Mesenteric fat pad (tissue), 1 donor: ENCODE measurements at places on chromosomes 16 and 17. TPM values are rescaled to one million over a fixed set of nuclear protein-coding genes. Genes with fewer than 3 reads are reported as not detected.

Gene LRRC37A
- 3.7 TPM for total RNA-seq

DNA sequence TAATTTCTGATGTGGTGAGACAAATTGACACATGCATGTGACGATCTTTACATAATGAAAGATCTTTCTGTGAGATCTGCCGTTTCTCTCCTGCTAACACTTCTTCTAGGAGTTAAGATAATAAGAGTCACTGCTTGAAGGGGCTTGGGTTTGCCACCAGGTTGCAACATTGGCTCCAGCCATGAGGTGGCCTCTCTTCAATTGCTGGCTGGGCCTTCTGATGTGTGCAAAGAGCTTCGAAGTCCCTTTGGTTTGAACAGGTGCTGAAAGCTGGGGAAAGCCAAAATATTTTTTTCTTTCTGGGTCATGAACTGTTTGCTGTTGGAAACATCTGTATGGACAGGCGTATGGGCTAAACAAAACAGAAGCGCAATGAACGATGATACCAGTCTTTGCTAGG lies 204.1 kb upstream of the SALL1 start:
- no peak for DNase-seq

DNA sequence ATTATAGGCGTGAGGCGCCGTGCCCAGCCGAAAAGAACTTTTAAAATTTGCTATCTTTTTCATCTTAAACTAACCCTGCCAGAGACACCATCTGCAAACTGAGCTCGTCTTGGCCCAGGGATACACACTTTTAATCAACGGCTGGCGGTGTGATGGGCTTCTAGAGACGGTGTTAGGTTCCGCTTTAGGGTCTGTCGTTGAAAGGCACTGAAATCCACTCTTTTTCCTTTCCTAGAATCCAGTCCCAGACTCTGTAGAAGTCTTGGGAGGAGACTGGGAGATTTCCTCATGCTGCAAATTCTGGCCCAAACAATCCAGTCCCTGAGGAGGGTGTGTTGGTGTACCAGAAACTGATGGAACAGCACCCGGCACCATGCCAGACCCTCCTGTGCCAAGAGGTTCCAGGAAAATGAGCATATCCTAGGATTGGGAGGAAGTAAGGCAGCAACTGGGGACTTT lies 52.0 kb upstream of the TEX2 start:
- peak; percentile 95 for DNase-seq

- no peak for DNase-seq
Measured at GRCh38 chr16:50323335-50324011, 45.3 kb downstream of the BRD7 start.

GRCh38 chr17:16877099-16877498 lies 94.8 kb downstream of the TNFRSF13B start:
- DNase-seq, result no peak

DNA sequence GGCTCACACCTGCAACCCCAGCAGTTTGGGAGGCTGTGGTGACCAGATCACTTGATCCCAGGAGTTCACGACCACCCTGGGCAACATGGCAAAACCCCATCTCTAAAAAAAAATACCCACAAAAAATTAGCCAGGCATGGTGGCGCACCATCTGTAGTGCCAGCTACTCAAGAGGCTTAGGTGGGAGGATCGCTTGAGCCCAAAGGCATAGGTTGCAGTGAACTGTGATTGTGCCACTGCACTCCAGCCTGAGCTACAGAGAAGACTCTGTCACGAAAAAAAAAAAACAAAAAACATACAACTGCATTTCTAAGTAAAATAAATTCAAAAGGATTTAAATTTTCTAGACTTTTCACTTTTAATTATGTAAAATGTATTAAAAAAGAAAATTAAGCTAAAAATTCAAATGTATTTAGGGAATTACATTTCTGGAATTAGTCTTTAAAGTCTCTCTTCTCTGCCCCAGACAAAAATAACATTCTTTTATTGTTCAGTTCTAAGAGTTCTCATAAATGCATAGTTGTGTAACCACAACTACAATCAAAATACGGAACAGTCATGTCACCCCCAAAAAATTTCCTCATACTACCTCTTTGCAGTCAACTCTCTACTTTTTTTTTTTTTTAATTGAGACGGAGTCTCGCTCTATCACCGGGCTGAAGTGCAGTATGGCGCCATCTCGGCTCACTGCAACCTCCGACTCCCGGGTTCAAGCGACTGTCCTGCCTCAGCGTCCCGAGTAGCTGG lies 14.1 kb downstream of the FAM222B start:
- DNase-seq, result peak; percentile 41

Gene TBC1D3B
- 3.3 TPM for total RNA-seq

DNA sequence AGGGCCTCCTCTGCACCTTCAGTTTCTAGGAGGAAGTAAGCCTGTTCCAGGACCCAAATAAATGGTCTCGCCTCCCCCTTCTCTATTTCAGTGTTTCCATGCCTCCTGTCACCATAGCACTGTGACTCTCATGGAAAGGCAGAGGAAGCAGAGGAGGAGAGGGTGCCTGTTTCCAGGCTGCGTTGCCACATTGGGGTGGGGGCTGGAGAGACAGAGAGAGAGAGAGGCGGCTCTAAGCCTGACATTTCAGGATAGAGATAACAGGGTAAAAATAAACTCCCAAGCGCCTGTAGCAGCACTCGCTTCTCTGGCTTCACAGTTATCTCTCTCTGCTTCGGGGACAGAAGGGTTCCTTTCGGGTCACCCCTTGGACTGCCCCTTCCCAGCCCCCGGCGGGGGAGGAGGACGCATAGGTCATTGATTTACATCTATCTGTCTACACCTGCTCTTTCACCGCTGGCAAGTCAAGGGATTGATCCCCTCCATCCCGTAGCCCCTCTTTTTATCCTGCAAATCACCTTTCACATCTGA lies 71.2 kb upstream of the MRTFB start:
- DNase-seq, result no peak
